Pulmonary artery endothelial cell (primary cell): ENCODE measurements at places on chromosomes 3 and 15.

DNA sequence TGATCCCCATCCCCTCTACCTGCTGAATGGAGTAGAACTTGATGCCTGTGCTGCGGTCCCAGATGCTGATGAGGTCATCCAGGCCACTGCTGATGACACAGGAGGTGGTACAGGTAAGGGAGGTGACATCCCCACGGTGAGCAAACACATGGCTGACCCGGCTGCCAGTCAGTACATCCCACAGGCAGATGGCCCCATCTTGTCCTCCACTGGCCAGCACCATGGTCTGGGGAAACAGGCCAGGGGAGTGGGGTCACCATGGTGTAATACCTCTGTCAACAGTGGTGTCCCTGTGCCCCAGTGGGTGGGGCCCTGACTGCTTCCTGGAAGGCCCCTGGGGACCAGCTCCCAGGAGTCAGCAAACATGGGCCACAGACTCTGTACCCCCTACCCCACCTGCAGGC is 33.3 kb downstream of the PTPN23 start:
- DNase-seq = no peak

DNA sequence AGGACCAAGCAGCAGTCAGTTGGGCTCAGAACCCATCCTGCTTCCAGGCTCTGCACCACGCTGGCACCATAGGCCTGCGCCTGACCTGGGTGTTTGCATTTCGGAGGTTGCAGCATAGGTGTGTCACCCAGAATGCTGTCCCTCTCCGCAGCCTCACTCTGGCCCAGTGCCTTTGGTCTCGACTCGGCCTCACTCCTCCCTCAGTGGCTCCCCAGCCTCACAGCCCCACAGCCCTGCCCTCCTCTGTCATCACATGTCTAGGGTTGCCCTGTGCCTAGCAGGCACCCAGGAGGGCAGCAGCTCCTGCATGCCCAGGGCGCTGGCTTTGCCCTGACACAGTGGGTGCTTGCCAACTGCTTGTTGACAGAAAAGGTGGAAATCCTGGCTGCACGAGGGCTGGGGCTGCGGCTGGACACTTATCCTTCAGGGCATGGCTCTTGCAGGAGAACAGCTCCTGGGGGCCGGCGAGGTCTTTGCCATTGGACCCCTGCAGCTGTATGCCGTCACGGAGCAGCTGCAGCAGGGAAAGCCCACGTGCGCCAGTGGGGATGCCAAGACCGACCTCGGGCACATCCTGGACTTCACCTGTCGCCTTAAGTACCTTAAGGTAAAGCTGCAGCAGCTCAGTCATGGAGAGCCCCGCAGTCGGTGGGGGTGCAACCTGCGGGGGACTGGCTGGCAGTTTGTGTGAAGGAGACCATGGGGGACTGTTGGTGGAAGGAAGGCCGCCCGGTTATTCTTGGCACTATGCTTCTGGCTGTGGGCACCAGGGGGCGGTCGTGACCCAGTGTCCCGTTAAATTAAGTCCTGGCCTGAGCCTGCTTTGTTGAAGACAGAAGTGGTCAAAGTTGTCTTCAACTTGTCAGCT is 16.2 kb downstream of the NISCH start:
- no peak for DNase-seq

DNA sequence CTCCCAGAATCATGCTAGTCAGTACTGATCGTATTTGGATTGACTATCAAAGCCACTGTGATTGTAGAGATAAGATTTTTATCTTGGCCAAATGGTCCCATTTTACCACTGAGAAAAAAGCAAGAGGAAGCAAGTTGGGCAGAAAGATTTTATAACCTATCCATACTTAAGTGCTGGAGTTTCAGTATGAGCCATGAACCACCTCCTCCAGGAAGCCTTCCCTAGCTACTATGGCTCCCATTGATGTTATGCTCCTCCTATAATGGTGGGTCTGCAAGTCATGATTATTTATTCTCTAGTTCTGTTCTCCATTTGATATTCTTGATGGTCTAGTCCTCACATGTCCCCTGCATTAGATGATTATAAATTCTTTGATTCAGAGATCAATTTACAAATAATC is 6.6 kb downstream of the MEGF11 start:
- no peak for DNase-seq

DNA sequence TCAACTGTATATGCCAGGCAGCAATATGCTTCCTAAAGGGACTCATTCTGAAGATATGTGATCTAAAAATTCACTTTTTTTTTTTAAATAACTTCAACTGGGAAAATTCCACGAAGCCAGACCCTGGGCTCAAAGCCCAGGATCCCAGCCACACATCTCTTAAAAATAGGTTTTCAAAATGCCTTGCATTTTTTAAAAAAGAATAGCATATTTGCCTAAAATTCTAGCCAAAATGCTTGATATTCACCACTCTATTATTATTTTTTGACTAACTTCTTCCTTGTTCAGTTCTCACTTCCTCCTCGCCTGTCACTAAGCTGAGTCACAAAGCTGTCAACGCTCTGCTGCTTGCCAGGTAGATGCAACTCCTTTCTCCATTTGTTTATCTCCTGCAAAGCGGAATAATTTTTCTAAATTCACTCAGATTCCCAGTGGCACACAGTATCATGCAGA is 28.0 kb upstream of the VGLL4 start:
- no peak for DNase-seq

- no peak for DNase-seq
Measured at GRCh38 chr3:184760337-184761074, 48.6 kb upstream of the MAGEF1 start.

GRCh38 chr3:30632521-30632920 is 26.1 kb downstream of the TGFBR2 start:
- DNase-seq = no peak
